CD4-positive, alpha-beta T cell treated with Interleukin-10 for 1 hour (primary cell): ENCODE measurements at places on chromosomes 2 and 18.

- no peak for DNase-seq
Observed at GRCh38 chr2:191866675-191867506, 20.0 kb upstream of the CAVIN2 start.

GRCh38 chr2:202249521-202250253 is 11.3 kb upstream of the SUMO1 start:
- no peak for DNase-seq

- no peak for DNase-seq
Observed at GRCh38 chr2:3823748-3824147, 120.4 kb downstream of the DCDC2C start.

DNA sequence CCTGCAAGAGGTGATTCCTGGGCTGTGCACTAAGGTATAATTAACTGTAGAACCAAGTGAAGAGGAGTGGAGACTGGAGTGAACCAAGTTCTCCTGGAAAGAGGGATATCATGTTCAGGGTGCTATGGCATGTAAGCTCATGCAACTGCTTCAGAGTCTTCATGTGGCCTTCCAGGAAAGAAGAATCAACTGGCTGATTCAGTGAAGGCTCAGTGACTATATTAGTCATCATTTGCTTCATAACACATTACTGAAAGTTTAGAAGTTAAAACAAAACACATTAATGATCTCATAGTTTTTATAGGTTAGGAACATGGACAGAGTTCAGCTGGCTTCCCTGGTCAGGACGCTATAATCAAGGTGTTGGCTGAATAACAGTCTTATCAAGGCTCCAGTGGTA is 1200.8 kb upstream of the GYPC start:
- no peak for DNase-seq

GRCh38 chr2:39779341-39779851 is 338 bp upstream of the THUMPD2 start:
- no peak for DNase-seq

GRCh38 chr2:222039821-222040220 is 259.0 kb downstream of the PAX3 start:
- no peak for DNase-seq

GRCh38 chr2:33645861-33646260 is 46.8 kb upstream of the FAM98A start:
- DNase-seq = no peak

- DNase-seq = no peak
Observed at GRCh38 chr2:240986787-240987411, 11.5 kb upstream of the SNED1 start.

DNA sequence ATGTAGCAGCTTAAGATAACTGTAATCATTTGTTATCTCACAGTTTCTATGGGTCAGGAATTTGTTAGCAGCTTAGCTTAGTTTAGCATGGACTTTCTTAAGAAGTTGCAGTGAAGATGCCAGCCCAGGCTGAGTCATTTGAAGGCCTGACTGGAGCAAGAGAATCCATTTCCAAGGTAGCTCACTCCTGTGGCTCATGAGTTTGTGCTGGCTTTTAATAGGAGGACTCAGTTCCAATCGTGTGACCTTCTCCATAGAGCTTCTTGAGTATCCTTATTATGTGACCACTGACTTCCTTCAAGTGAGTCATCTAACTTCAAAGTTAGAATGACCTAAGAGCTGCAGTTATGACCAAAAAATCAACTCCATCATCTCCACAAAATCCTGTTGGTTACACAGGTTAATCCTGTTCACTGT is 1.4 kb downstream of the GPATCH11 start:
- DNase-seq = no peak

- no peak for DNase-seq
Observed at GRCh38 chr18:6057604-6058003, 162.3 kb upstream of the TMEM200C start.

GRCh38 chr18:50193796-50194630 is 934 bp downstream of the MYO5B start:
- no peak for DNase-seq

DNA sequence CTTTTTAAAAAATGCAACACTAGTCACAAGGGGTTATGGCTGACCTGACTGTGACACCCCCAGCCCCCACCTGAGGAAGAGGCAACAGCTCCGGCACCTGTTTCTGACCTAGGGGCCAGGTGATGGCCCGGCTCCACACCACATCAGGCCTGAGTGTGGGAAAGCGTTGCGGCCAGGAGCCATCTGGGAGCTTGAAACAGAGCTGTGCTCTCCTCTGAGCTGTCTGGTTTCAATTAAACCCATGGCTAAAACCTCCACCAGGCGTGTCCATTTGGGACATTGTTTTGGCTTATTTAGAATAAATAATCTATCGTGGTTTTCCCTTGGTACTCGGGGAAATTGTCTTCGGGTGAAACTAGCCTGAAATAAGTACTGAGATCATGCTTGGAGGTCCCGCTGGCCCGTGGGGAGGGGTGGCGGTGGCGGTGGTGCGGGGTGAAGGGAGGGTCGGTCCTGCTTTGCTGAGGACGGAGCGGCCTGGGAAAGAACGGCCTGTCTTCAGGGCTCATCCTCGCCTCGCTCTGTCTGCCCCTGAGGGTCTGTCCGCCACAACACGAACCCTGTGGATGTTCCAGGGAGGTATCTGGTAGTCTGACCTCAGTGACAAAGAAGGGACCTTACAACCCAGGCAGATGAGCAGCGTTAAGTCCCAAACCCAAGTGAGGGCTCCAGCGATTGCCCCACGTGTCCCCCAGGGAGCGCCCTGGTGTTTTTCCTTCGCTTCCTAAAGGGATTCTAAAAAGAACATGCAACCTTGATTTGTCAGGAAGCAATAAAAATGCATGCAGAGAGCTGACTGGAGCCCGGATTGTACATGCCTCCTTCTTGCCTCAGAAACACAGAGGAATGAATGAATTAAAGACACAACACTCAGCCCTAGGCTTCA is 58.7 kb downstream of the IL1RL2 start:
- DNase-seq = no peak

DNA sequence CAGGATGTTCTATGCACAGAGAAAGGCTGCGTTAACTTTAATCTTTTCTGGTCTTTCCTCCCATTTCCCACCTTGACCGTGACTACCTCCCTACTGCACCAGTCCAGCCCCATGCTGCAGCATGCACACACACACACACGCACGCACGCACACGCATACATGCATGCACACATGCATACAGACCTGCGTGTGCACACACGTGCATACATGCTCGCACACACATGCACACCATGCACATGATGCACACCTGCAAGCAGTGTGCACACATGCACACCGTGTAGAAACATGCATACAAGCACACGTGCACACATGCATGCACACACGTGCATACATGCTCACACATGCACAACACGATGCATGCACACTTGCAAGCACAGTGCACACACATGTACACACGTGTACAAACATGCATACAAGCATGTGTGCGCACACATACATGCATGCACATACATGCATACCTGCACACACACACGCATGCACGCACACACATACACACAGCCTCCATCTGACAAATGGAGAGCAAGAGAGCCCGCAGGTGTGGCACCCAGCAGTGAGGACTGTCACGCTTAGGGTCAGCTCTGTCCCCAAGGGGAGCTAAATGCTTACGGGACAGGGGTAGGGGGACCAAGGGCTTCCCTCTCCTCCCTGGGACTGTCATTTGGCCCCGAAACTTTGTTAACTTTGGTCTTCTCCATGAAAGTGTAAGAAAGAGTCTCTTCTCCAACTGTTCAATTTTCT is 18.2 kb downstream of the SNORC start:
- no peak for DNase-seq

- no peak for DNase-seq
Observed at GRCh38 chr2:62593825-62594224, 87.8 kb upstream of the TMEM17 start.

- no peak for DNase-seq
Observed at GRCh38 chr2:241376808-241377207, 20.7 kb downstream of the FARP2 start.

GRCh38 chr18:44920441-44920840 is 239.8 kb downstream of the SETBP1 start:
- no peak for DNase-seq

DNA sequence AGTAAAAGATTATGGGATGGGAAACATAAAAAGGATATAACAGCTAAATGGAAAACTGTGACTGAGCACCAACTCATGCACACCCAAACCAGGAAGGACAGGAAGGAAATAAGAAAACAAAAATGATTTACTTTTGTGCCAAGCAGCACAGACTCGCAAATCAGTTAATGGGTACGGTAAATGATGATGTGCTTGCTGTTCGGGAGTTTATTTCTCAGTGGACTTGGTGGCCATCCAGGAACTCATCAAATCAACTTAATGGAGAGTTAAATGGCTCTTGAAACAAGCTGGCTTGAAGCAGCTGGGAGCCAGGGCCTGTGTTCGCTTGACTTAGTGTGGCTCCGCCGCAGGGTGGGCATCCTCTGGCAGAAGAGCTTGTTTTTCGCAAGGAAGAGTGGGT is 36.2 kb downstream of the MTCL1 start:
- no peak for DNase-seq

- DNase-seq = no peak
Observed at GRCh38 chr2:15792331-15792730, 148.0 kb upstream of the MYCN start.

DNA sequence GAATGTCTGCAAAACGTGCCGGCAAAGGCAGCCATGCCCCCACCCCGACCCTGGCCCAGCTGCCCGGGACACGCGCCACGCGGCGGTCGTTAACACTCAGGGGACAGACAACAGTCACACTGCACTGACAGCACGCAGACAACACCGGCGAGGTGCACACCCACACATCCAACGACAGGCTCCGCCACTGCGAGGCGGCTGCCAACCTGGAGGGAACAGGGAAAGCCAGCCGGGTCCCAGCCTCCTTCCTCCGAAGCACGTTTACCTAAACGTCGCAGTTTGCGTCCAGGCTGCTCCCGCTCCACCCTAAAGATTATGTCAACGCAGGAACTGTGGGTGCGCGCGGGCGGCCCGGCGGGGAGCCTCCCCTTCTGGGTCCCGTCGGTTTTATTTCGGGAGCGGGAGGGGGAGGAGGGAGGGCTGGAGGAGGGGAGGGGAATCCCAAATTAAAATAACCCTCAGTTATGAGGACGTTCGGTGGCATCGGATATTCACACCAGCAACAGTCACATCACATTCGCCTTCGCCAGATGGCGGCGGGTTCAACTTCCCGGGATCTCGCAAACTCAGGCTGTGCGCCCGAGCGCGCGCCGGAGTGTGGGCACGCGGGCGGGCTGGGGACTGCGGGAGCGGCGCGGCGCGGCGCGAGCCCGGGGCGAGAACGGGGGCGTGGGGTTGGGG is 644 bp downstream of the PTGR3 start:
- DNase-seq = peak; percentile 42

GRCh38 chr18:53819174-53819573 is 405.3 kb downstream of the MBD2 start:
- no peak for DNase-seq

- no peak for DNase-seq
Observed at GRCh38 chr2:85468704-85469349, 50.3 kb downstream of the SH2D6 start.

GRCh38 chr18:62107881-62108280 is 79.0 kb downstream of the PIGN start:
- DNase-seq = no peak

GRCh38 chr2:12314127-12314760 is 402.5 kb upstream of the TRIB2 start:
- DNase-seq = no peak

GRCh38 chr18:62026586-62026985 is 133.8 kb upstream of the RNF152 start:
- no peak for DNase-seq

DNA sequence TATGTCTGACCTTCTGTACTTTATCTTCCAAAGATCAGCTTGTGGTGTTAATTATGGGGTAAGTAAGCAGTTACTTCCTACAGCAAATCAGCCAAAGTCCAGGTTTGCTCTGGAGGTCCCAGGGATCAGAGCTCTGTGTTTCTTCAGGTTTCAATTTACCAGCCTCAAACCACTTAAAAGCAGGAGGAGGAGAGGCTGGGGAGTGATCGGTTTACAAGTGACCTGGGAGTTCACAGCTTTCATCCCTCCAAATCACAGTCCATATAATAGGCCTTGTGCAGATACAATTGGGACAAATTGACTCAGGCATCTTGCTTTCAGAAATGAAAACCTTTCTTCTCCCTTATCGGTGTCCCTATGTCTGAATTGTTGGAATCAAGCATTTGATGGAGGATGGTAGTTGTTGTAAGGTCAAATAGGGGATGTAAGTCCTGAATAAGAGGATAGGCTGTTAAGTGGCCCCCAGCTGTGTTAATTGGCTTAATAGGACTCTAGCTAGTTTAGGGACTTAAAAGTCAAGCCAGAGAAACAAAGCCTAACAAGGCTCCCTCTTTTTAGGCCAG is 188.0 kb upstream of the NT5C1B start:
- no peak for DNase-seq

DNA sequence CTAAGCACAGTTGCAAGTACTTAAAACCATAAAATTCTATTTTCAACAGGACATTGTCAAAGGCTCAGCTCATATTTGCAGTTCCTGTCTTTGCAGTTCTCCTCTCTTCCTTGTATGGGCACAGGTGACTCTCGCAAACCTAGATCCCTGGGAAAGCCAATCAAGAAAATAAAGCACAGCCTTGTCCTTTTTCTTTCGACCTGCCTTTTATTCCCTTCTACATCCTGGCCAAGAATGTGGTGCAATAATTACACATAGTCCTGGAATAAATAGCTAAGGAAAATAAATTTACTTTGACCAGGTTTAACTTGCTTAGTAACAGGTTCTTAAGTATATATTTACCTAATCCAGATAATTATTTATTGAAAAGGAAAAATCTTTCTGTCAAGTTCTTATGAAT is 20.2 kb downstream of the ATG16L1 start:
- DNase-seq = no peak

- no peak for DNase-seq
Observed at GRCh38 chr2:202780514-202781021, 91.0 kb downstream of the ICA1L start.

- no peak for DNase-seq
Observed at GRCh38 chr2:127041259-127041970, 65.5 kb downstream of the BIN1 start.

DNA sequence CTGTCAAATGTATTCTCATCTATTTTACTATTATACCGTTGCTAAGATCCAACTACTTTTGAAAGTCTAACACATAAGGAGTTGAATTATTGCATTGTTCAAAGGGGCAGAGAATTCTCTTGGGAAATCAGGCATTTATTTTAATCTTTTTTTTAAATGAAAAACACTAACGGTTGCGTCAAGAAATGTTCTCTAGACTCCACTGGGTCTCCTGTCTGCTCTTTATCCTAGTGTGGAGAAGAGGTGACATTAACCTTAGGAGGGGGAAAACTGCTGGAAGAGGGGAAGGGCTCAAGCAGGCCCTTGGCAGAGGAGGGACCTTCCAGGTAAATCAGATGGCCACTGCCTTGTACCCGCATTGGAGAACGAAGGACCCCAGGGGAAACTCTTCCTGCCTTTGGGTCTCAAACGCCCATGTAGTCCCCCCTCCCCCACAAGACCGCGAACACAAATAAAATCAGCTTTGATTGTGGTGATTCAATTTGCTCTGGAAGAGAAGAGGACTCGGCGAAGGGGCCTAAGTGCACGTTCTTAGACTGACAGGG is 1.1 kb upstream of the APCDD1 start:
- no peak for DNase-seq
